Stimulated activated CD4-positive, alpha-beta T cell treated with anti-CD3 and anti-CD28 coated beads, TNF-alpha, amount 100 ng/mL, for 48 hours (primary cell): ENCODE measurements at places on chromosomes 2 and 18.
A peak's percentile ranks its signal among the peaks of the same experiment; 100 is the strongest.

GRCh38 chr2:37357069-37357468 lies 12.6 kb downstream of the QPCT start:
- DNase-seq, result no peak

DNA sequence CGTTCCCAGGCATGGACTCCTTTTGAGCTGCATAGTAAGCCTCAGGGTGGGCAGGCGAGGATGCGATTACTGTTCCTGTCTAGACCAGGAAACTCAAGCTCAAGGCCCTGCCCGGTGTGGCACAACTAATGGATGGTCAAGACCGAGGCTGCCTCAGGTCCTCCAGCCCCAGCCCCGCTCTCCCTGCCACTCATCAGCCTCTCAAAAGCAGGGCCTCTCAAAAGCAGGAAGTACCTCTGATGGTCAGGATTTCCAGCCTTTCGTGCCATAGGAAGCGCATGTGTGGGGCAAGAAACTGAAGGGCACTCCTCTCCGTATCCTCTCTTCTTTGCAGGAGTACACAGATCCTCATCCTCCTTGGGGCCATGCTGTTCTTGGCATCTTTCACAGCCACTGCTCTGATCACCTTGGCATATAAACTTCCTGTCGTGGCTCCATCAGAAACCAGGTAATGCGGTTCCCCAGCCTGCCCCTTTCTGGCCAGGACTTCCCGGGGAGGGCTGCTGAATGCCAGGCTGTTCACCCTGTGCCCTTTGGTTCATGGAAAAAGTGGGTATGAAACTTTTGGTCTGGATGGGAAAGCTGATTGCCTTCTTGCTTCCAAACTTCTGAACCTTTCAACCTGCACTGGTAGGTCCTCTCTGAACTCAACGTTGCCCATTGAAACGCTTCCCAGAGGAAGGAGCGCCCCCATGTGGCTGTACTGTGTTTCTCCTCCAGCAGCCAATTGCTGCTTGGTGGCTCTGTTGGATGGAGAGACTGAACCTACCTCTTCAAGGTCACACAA lies 82.8 kb upstream of the SEC11C start:
- peak; percentile 75 for DNase-seq

GRCh38 chr18:995629-996028 lies 91.0 kb downstream of the ADCYAP1 start:
- DNase-seq, result no peak

DNA sequence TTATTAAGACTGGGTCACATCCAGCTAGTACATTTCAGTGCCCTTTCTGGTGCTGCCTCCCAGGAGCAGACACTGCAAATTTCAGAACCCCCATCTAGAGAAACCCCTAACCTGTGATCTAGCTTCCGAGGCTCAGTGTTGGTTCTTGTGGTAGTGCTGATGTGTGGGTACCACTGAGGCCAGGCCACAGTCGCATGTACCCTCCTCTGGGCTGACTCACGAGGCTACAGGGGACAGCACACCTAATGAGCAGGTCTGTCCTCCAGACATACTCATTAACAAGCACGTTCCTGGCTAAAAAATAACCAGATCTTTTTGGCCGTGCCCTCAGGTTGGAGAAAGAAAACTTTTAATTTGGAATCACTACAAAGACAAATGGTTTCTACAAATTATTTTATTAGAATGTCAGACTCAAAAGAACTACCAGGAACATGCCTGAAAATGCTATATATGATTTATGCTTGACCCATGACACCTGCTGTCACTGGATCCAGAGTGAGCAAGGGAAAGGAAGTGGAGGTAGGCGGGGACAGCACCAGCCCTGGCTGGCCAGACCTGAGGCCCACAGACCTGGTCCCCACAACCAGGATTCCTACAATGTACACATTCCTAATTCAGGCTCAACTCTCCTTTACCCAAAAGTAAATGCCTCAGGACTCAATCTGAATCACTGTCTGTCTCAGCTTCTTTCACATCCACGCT lies 8.5 kb downstream of the CIAO1 start:
- DNase-seq, result no peak

DNA sequence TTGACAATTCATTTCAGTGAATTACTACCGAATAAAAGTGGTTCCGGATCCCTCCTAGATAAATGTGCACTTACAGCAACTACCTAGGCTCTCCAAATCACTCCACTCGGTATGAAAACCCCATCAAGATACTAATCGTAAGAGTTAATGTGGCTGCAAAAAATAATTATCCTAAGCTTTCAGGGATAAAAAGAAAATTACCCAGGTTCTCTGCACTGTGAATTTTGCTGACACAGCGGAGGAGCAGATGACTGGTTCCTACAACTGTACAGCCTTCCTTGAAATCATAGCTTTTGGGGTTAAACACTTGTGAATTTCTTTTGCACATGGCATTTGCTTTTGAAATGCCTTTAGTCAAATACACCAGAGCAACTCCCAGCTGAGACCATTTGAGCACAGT lies 104.7 kb downstream of the CD226 start:
- DNase-seq, result no peak

- DNase-seq, result no peak
Measured at GRCh38 chr2:96579422-96579821, 42.9 kb downstream of the ARID5A start.

DNA sequence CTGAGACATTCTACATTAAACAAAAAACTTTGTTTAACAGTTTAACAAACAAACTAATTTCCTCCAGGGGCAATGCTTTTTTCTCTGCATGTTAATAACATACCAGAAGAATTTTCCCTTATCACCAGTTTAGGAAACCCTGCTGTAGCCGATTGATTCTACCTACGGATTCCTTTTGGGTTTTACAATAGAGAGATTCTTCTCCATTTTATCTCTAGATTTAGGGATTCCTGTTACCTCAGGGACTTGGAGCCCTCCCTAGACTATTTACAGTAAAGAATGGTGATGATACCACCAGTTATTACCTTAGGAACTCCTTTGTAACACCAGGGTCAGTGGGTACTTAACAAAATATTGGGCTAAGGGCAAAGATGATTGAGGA lies 5.3 kb upstream of the ERICH2 start:
- no peak for DNase-seq

DNA sequence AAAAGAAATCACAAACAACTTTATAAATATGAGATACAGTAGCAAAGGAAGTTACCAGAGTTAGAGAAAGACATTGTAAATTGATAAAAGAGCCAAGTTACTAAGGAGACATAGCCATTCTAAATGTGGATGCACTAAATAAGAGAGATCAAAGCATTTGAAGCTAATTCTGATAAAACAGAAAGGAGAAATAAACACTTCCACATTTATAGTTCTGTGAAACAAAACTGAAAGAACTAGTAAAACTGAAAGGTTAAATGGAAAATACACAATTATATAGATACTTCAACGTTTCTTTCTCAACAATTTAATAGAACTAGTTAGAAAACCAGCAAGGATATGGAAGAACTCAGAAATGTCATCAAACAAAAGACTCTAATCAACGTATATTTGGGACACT lies 309.0 kb upstream of the CDH2 start:
- DNase-seq, result no peak

GRCh38 chr2:173513107-173513727 lies 158.5 kb downstream of the CDCA7 start:
- no peak for DNase-seq

DNA sequence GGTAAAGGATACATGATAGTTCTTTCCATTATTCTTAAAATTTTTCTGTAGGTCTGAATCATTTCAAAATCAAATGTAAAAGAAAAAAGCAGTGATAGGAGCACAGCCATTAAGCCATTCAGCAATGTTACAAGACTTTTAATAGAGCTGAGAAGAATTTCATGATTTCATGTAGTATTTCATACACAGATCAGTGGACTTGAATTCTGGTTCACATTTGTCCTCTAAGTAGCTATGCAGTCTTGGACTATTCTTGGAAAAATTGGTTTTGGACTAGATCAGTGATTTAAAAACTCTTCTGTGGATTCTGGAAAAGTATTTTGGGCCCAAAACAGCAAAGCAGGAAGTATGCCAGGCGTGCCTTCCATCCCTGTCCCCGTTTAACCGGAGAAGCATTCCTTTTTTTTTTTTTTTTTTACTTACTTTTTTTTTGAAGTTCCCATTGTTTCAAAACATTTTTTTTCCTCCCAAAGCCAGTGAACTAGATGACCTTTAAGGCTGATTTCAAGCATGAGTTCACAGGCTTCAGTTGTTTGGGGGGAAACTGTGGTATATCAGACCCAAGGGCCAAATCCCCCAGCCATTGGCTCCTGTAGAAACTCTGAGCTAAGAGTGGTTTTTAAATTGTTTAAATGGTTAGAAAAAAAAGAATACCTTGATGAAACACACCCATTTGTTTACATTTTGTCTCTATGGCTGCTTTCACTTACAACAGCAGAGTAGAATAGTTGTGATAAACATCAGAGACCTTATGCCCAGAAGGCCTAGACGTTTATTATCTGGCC lies 17.5 kb upstream of the POLI start:
- no peak for DNase-seq

DNA sequence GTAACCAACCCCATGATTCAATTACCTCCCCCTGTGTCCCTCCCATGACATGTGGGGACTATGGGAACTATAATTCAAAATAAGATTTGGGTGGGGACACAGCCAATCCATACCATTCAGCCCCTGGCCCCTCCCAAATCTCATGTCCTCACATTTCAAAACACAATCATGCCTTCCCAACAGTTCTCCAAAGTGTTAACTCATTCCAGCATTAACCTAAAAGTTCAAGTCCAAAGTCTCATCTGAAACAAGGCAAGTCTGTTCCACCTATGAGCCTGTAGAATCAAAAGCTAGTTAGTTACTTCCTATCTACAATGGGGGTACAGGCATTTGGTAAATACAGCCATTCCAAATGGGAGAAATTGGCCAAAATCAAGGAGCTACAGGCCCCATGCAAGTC lies 32.0 kb upstream of the CCDC141 start:
- no peak for DNase-seq

GRCh38 chr2:39484620-39485495 lies 47.8 kb upstream of the MAP4K3 start:
- no peak for DNase-seq

DNA sequence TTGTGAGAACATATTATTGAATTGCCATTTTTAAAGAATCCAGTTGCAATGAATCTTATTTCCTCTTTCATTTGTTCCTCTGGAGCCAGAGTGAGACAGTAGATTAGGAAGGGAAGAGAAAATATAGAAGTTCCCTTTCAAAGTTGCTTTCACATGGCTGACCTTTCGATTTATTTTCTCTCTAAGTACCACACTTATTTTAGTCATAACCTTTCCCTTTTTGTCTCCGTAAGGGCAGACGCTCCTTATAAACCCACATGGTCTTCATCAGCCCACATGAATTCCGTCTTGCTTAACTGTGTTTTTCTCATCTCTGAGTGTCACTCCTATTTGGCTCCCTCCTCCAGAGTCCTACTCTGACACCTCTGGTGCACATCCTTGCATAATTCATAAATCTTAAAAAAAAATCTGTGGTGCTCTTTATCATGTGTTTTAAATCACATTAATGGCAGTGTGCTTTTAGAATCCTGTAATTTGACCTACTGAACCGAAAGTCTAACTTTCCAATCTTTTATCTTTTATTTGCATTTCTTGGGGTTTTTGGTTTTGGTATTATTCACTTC lies 38.5 kb upstream of the ZNF396 start:
- no peak for DNase-seq

DNA sequence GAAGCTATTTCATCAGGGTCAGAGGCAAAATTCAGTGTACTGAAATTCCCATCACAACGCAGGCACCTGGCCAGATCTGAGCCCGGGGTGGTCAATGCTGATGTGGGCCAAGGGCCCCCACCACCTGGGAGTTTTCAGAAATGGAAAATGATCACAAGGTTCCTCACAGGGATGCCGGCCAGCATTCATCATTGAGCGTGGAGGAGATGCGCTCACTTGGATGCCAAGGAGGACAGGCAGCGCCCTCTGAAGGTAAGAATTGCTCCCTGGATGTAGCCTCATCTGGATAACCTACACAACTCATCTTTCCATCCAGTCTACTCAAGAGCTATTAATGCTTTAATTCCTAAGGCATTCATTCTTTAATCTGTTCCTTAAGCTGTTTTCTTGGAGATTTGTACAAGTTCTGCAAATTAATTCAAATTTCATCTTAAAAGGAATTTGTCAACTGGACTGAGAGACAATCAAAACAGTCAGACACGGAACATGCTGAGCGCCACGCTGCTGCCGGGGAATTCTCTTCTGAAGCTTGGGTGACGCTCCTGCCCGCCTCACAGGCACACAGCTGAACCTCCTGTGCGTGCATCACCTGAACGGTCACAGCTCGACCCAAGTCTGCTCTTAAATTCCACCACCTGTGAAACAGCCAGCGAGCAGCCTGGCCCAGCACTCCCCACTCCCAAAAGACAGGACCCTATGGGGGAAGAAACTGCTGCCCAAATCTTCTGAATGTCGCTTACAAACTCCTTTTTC lies 206.7 kb downstream of the HDAC4 start:
- no peak for DNase-seq

DNA sequence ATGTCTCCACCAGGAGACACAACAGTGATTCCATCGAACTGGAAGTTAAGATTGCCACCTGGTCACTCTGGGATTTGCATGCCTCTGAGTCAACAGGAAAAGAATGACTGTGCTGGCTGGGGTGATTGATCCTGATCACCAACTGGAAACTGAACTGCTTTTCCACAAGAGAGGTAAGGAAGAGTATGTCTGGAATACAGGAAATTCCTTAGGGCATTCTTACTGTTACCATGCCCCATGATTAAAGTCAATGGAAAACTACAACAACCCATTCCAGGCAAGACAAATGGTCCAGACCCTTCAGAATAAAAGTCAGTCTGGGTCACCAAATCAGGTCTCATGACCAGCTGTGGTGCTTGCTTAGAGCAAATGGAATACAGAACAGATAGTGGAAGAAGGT lies 12.0 kb upstream of the DDX1 start:
- no peak for DNase-seq

DNA sequence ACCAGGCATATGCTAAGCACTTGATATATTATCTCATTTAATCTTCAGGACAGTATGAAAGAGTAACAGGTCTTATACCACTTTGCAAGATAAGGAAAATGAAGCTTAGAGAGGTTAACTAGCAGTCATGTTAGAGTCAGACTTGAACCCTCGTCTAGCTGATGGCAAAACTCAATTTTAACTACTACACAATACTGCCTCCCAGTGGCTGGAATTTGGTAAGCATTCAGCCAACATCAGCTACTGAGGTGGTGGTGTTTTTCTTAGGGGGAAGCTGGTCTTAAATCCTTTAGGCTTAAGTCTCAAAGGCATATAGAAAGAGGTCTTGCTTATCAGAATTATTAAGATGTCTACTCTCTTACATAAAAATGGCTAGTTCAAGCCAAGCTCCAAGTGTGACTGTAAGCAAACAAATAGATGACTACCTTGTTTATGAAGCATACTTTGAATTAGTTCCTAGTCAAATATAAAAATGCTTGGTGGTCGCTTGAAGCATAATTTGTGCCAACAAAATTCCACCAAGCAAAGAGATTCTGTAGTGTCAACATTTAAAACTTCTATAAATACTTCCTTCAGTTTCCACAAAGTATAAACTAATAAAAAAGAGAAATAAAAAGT lies 325.4 kb upstream of the FIGN start:
- no peak for DNase-seq

- DNase-seq, result no peak
Measured at GRCh38 chr18:7369006-7369405, 138.1 kb downstream of the LRRC30 start.
